Glutamatergic neuron (in vitro differentiated cells): ENCODE measurements at places on chromosomes 4 and X. TPM values are rescaled to one million over a fixed set of nuclear protein-coding genes. Genes with fewer than 3 reads are reported as not detected.

Gene ZNF157
- total RNA-seq: 2.9 TPM

Gene MAGED4B
- 304 TPM for total RNA-seq

Gene ZDHHC15
- 9.4 TPM for total RNA-seq

Gene FAAH2
- 1.8 TPM for total RNA-seq

Gene SLITRK4
- 0.64 TPM for total RNA-seq

Gene TMPRSS11E
- not detected for total RNA-seq

Gene PROM1
- total RNA-seq: 36.9 TPM

Gene G3BP2
- 245 TPM for total RNA-seq

Gene HEPH
- total RNA-seq: 2.2 TPM

Gene PAGE1
- not detected for total RNA-seq

Gene IL13RA2
- total RNA-seq: not detected

Gene ASB12
- total RNA-seq: 0.32 TPM

Gene RPGR
- 4.6 TPM for total RNA-seq

Gene HDAC6
- 264 TPM for total RNA-seq

Gene NFXL1
- 20.2 TPM for total RNA-seq

Gene GYPE
- not detected for total RNA-seq

Gene PDE5A
- total RNA-seq: 3.2 TPM

Gene SPANXC
- total RNA-seq: not detected

Gene SPATA4
- total RNA-seq: not detected

Gene TMEM131L
- total RNA-seq: 60.2 TPM

Gene RIPPLY1
- total RNA-seq: not detected

Gene TLR1
- not detected for total RNA-seq

Gene GYG2
- 21.9 TPM for total RNA-seq

Gene LEF1
- total RNA-seq: 0.98 TPM

Gene PPP3CA
- 29.9 TPM for total RNA-seq

Gene VSIG1
- not detected for total RNA-seq

Gene ADRA2C
- 4.8 TPM for total RNA-seq

Gene ACSL1
- total RNA-seq: 31.7 TPM

Gene FAM53A
- 1.1 TPM for total RNA-seq

Gene PRRG3
- 2.0 TPM for total RNA-seq

Gene FHDC1
- 42.0 TPM for total RNA-seq

Gene ADAMTS3
- 0.10 TPM for total RNA-seq

Gene UGT2A2
- total RNA-seq: not detected

Gene CTAG2
- total RNA-seq: not detected

Gene FSTL5
- total RNA-seq: 9.2 TPM

Gene AVPR2
- total RNA-seq: not detected

Gene TKTL2
- not detected for total RNA-seq

Gene DMRTC1
- total RNA-seq: 1.4 TPM

Gene MGAT4D
- total RNA-seq: not detected

Gene UBA6
- total RNA-seq: 85.7 TPM

Gene NHS
- 9.1 TPM for total RNA-seq

Gene TAF7L
- total RNA-seq: 0.25 TPM

Gene NEUROG2
- total RNA-seq: 7.3 TPM

Gene RGN
- total RNA-seq: 2.7 TPM

Gene CABS1
- total RNA-seq: not detected

Gene TEC
- 0.37 TPM for total RNA-seq

Gene SRPK3
- not detected for total RNA-seq

Gene SERPINA7
- total RNA-seq: not detected

Gene CAMK2D
- total RNA-seq: 24.8 TPM

Gene TCEAL6
- not detected for total RNA-seq

Gene SULT1B1
- total RNA-seq: 0.10 TPM

Gene GRIA3
- total RNA-seq: 9.7 TPM

Gene ABLIM2
- 7.5 TPM for total RNA-seq

Gene GPM6B
- 516 TPM for total RNA-seq

Gene PRR32
- not detected for total RNA-seq

Gene PABPC1L2A
- 1.5 TPM for total RNA-seq

Gene DCUN1D4
- total RNA-seq: 86.9 TPM

Gene DMP1
- total RNA-seq: 3.0 TPM

Gene CPLX1
- 115 TPM for total RNA-seq
